ENCODE measurements at places on chromosomes 2 and 18. TPM values are rescaled to one million over a fixed set of nuclear protein-coding genes. Genes with fewer than 3 reads are reported as not detected.

Gene CPLX4
- total RNA-seq = under 0.01 TPM

Gene LBX2
- total RNA-seq = 2.9 TPM

Gene NOL4
- not detected for total RNA-seq

Gene AGXT
- total RNA-seq = not detected

- no peak for DNase-seq
Measured at GRCh38 chr2:60355849-60356261, 197.6 kb downstream of the BCL11A start.

DNA sequence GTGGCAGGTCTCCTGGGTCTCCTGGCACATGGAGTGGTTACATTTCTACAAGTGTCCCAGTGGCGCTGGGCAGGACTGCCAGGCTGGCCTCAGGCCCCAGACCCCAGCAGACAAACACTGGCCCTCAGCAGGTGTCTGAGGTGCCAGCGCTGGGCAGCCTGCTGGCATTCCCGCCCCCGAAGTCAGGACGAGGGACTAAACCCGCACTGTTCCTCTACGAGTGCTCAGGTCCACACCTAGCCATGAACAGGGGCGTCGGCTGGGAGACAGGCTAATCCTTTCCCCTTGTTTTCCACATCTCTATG, 12.8 kb downstream of the SNED1 start:
- DNase-seq = no peak

DNA sequence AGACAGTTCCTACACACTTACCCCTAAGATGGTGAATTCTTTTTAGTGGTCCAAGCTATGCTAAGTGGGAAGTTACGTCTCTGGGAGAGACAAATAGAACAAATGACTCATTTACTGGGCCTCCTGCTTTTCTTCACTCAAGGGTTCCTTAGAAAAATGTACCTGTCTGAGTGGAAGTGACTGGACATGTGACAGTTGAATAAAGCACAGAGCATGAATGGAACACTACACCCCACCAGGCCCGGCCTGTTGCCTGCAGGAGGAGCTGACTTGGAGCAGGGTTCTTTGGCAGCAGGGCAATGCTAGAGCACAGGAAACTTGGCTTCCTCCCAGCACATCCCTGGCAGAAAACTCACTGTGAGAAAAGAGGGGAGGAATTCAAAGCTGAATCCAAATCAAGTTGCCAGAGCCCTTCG, 451.0 kb upstream of the SETBP1 start:
- peak; percentile 12 for DNase-seq

- DNase-seq = no peak
Measured at GRCh38 chr2:181742361-181742760, 62.0 kb upstream of the NEUROD1 start.

DNA sequence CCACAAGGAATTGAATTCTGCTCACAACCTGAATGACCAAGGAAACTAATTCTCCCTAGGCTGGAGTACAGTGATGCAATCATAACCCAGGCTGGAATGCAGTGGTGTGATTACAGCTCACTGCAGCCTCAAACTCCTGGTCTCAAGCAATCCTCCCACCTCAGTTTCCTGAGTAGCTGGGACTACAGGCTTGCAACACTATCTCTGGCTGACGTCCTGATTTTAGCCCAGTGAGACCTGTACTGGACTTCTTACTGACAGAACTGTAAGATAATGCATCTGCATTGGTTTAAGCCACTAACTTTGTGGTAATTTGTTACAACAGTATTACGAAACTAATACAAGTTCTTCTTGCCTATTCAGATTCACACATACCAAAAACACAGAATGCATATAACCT, 9.5 kb upstream of the KDSR start:
- DNase-seq = peak; percentile 80

DNA sequence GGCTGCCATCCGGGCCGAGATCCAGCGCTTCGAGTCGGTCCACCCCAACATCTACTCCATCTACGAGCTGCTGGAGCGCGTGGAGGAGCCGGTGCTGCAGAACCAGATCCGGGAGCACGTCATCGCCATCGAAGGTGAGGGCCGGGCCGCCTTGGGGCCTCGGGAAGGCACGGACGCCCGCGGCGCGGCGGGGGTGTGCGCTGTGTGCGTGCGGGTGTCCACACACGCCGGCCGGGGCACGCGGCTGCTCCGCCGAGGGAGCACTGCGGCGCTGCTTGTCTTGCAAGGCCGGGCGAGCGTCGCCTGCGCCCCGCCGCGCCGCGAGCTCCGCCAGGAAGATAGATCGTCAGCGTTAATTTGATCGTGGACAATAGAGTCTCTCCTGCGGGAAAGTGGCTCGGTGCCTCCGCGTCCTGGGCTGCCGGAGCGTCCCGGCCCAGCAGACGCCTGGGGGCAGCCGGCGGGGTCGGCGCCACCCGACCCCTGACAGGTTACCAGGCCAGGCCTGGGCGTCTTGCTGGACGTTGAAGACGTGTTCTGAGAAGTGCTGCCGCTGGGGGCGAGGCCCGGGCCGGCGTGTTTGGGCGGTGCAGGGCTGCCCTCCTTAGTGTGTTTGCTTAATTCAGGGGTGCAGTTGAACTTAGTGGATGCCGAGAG, 1.0 kb downstream of the AGAP1 start:
- DNase-seq = peak; percentile 55

DNA sequence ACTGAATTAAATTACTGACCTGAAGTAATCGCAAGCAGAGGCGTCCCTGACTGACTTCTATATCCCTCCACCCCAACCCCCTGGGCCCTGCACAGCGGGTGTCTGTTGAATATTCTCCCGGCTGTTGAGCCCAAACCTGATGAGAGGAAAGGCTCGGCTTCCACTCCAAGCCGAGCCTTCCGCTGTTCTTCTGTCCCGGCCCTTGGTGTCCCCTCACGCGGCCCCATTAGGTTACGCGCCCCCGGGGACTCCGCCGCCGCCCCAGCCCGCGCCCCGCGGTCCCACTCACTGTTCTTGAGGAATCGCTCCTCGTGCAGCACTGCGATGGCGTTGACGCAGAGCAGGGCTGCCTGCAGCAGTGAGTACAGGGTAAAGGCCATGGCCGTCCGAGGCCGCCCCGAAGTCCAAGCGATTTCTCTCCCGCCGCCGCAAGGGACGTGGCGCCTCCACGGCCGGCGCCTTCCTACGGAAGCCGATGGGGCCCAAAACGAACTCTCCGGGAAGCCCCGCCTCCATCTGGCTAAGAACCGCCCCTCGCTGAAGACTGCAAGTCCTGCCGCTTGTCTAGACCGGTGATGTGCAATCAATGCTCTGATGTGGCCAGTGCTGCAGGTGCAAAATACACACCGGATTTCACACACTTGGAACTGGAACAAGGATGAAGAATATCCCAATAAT, at the start of gene IER3IP1:
Gene IER3IP1, minus strand, starts transcription at position 467 of the 678 bp plus-strand sequence. Its CDS starts 87 bp downstream, at position 380.
- peak; percentile 95 for DNase-seq

DNA sequence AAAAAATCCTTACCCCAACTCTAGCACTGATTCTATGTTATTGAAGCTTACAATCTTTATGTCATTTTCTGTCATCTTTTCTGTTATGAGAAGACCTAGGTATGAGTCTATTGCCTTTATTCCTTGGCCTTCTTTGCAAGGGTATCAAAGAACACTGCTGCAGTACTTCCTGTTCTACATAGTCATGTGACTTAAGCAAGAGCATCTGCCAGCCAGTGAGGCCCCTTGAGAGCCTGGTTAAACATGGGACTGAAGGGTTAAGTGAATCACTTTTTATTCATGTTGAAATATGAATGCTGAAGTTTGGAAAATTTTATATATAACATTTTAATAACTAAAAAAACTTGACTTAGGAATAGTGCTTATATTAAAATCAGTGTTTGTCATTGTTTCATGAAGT, 844 bp upstream of the CPS1 start:
- DNase-seq = no peak

- DNase-seq = no peak
Measured at GRCh38 chr18:61612517-61612916, 279.3 kb downstream of the CDH20 start.

- DNase-seq = peak; percentile 33
Measured at GRCh38 chr18:55779691-55780585, 191.9 kb upstream of the TCF4 start.

DNA sequence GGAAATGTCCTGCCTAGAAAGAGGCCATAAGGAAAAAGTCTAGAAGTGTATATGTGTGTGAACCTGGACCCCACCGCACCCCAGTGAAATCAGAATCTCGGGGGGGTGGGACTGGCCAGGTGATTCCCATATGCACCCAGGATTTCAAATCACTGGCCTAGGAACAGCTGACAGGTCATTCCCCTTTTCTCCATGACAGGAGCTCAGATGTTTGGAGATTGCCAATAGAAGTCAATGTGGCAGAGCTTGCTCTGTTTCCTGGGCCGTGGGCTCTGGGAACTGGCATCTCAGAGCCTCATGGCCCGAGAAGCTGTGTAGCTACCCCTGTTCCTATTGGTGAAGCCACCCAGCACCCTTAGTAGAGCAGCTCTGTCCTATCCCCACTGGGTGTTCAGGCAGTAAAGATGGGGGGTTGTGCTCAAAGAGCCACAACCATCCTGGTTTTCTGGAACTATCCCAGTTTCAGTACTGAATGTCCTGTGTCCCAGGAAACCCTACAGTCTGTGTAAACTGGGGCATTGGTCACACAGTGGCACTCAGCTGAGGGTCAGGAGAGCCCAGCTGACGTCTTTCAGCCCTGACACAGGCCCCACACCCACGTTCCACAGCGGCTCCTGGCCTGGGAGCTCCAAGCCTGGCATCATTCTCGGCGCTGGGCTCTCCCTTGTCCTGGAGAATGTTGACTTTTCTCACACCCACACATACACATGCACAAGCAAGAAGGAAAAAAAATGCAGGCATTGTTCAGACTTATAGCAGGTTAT, 18.9 kb downstream of the GNLY start:
- peak; percentile 73 for DNase-seq

DNA sequence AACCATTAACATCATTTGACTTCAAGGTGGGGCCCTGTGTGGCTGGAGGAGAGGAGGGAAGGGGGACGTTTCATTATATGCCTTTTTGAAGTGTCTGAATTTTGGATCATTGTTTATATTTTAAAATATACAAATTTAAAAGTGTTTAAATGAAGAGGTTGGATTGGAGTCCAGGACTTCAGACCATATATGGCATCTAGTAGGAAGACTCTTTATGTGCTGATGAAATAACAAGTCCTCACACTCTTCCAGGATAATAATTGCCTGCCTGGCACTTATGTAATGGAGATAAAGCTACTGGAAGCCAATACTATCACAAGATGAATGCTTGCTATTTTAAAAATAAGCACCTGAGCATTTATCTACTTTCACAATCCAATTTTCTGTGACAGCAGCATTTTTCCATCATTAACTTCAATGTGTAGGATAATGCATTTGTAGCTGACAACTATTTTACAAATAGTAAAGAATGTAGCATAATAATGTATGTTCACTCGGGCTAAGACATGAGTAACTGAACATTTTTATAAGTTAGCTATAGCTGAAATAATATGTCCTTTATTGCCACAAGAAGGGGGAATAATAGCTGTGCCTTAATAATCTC, 188.4 kb downstream of the MTCL1 start:
- no peak for DNase-seq
